NCI-H1092 treated with DMSO at 0.1 percent for 48 hours (cell line): ENCODE measurements at places on chromosomes 2 and 18.

- DNase-seq = no peak
These were observed 50.2 kb downstream of the NFATC1 start for GRCh38 chr18:79445696-79446561.

DNA sequence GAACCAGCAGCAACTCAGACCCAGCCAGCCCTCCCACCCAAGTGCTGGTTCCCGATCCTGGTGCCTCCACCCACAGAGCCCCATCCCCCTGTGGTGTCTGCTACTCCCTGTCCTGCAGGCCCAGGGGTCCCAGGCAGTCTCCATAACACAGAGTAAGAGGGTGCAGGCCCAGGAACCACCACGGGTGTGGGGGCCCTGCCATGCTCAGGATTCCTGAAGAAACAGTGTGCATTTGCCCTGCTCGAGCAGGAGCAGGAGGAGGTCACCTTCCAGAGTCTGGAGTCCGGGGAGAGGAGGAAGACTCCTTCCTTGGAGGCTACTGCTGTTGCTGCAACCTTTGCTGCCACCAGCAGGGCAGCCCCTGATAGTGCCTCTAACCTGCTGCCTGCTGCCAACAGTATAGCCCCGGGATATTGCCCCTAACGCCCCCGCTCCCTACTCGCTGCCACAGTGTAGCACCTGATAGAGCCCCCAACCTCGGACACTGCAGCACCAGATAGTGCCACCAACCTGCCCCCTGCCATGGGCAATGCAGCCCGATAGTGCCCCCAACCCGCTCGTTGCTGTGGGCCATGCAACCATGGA is 46.8 kb upstream of the ANKRD62 start:
- DNase-seq = no peak

DNA sequence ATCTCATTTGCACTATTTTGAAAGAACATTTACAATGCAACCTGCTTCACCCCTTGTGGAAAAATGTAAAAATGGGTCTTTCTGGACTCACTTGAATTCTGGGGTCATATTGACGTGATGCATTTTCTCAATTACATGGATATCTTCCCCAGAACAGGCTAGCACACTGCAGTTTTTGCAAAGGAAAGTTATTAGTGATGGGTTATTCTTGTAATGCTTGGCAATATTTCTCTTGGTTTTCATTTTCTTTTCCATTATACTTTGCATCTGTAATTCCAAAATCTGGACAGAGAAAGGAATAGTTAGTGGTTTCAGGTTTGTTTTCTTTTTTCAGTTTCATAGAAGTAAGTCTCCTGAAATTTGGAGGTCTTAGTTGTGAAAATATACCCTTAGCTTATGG is 24.8 kb upstream of the FAP start:
- DNase-seq = no peak

- DNase-seq = no peak
These were observed 65.8 kb upstream of the ATL2 start for GRCh38 chr2:38442643-38443541.

- DNase-seq = no peak
These were observed 40.7 kb upstream of the CABLES1 start for GRCh38 chr18:23094411-23095190.

GRCh38 chr18:58552057-58552461 is 76.8 kb downstream of the ALPK2 start:
- DNase-seq = no peak

DNA sequence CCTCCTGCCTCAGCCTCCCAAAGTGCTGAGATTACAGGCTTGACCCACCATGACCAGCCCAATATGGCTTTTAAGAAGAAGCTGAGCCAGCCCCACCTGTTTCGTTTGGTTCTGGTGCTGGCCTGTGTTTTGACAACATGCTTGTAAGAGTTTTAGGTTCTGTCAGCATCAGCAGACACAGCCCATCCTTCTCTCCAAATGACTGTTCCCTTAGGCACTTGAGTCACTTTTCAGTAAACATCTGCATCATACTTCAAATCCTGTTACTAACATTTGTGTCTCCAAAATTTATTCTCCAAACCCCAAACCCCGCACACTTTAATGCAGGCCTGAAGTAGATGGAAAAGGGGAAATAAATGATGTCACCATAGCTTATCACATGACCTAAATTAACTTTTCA is 1118.5 kb downstream of the TSN start:
- no peak for DNase-seq

- no peak for DNase-seq
These were observed 76.9 kb downstream of the ACTR3 start for GRCh38 chr2:113966832-113967231.

DNA sequence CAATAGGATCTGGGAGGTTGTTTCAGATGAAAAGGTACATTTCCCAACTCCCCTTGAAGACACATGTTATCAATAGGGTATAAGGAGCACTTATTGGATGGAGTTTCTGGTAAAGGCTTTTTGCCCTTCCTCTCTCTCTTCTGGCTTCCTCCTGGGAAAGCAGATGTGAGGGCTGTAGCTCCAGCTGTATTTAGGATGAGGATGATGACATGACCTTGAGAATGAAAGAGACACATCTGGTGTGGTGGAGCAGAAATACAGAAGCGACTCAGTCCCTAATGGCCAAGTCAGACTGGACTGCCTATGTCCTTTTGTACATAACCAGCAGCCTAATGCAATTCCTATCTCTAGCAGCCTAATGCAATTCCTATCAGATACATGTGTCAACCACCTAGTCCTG is 100.9 kb upstream of the NXPH2 start:
- DNase-seq = no peak

- peak; percentile 57 for DNase-seq
These were observed 20.0 kb downstream of the TEX44 start for GRCh38 chr2:231612456-231613330.

GRCh38 chr2:223524066-223524465 is 78.1 kb downstream of the SCG2 start:
- DNase-seq = no peak

DNA sequence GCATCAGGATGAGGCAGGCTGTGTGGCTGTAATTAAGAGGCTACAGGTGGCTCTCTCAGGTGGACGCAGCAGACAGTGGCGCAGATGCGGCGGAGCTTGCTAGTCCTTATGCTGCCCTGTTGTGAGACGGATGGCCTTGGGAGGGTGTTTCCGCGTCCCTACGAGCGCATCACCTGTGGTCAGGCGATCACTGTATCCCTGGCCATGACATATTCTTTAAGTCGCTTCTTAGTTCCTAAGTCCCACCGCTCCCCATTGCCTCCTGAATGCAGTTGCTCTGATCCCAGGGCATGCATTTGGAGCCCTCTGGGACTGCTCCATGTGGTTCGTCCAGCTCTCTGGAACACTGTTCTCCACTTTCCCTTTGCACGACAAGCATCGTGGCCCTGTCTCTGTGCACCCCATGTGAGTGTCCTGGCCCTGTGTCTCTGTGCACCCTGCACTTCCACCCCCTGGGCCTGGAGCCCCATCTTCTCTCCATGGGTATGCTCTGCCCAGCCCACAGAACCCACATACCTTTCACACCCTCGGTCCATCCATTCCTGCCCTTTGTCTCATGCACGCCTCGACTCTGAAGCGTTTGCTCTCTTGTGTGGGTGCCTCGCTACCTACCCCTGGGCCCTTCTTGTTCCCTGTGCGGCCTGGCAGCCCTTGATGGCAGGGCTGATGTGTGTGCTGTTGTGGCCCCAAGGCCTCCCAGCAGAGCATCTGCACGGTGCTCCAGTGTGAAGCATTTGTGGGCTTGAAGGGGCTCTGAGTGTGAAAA is 74.4 kb downstream of the SH3RF3 start:
- DNase-seq = no peak

GRCh38 chr2:120520929-120521912 is 175.3 kb downstream of the INHBB start:
- peak; percentile 31 for DNase-seq

DNA sequence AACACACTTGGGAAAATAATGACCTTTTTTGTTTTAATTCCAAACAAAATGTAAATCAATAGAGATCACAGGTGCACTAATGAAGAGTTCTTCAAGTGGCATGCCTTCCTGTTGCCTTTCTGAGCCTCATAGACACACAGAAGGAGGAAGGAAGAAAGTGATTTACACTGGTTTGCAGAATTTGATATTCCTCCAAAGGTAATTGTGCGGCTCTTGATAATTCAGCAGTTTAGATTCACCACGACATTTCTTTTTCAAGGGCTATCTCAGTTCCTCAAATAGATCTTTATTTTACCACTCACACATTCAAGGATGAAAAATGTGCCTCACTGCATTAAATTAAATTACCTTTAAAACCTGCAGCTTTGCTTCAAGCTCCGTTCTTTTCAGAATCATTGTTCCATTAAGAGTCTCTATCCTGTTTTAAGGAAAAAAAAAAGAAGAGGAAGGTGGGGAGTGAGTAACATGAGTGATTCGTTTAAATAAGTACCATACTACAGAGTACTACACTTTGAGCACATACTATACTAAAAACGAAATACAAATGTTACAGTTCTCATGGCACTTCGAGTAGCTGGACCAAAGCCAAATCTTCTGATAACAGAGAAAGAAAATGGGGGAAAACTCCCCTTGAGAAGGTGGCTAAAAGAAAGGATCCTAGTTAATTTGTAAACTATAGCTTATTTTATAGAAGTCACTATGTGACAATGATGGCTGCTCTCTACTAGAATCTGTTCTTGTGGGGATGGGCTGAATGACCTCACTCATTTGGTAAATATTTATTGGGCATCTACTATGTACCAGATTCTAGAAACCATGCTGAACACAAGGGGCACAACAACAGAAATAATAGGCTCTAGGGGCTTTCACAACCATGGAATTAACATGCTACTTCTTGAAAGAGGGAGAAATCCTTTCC is 16.6 kb downstream of the CYTIP start:
- no peak for DNase-seq

- peak; percentile 88 for DNase-seq
These were observed 621 bp upstream of the IMP4 start for GRCh38 chr2:130342020-130342532.

DNA sequence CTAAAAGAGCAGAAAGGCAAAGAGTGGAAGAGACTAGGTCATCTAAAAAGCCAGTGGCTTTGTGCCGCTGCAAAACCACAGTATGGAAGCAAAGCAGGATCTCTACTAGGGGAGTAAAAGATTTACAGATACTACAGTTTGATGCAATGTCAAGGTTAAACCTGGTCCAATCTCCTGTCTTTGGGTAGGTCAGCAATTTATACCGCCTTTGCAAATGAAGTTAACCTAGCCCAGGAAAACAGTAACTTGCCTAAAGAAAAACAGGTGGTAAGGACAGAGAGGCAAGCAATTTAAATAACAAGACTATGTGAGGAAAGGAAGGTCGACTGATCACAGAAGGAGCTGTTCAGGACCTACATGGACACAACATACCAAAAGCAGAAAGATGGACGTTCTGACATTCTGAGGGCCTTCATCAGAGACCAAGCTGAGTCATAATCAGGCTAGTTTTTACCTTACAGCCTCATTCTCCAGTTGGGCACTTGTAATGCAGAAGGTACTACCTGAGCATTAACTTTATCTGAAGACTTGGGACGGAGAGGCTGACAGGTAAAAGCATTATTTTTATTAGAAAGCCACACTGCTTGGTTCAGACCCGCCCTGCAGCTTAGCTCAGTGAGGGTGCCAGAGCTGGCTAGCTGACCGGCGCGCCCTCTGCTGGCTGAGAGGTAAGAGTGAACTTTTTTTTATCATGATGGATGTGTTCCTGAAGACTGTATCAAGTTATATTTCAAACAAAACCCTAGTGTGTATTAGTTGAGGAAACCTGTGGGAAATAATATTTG is 15.9 kb downstream of the CDKL4 start:
- peak; percentile 39 for DNase-seq

DNA sequence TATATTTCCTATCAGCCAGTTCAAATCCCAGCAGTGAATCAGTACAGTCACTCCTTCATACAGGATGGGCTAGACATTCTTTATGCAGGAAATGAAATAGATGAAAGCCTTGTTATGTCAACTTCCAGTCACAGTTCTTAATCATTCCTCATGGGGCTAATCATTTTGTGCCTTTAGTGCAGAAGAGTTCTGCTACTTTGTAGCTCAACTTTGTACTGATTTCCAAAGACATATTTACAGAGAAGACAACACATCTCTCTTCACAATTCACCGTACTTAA is 593.9 kb upstream of the NETO1 start:
- no peak for DNase-seq

- no peak for DNase-seq
These were observed 42.8 kb downstream of the TRAPPC12 start for GRCh38 chr2:3422161-3422779.

- DNase-seq = no peak
These were observed 376.4 kb upstream of the ZEB2 start for GRCh38 chr2:144896341-144896740.

DNA sequence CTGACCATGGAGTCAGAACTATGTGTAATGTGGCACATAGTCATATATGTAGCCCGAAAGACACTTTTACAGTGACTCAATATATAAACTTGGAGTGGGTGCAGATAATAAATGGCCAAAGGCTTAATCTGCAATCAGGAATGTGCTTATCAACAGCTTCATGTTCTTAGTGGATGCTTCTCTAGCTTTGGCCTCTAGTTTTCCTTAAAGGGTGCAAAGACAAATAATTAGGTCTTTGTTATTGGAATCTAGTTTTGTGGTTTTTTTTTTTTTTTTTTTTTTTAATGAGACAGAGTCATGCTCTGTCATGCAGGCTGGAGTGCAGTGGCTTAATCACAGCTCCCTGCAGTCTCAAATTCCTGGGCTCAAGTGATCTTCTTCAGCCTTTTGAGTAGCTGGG is 625.6 kb downstream of the EPHA4 start:
- DNase-seq = no peak

GRCh38 chr18:65767406-65767805 is 16.6 kb downstream of the CDH7 start:
- no peak for DNase-seq

GRCh38 chr2:187213798-187214197 is 234.3 kb downstream of the CALCRL start:
- DNase-seq = no peak

DNA sequence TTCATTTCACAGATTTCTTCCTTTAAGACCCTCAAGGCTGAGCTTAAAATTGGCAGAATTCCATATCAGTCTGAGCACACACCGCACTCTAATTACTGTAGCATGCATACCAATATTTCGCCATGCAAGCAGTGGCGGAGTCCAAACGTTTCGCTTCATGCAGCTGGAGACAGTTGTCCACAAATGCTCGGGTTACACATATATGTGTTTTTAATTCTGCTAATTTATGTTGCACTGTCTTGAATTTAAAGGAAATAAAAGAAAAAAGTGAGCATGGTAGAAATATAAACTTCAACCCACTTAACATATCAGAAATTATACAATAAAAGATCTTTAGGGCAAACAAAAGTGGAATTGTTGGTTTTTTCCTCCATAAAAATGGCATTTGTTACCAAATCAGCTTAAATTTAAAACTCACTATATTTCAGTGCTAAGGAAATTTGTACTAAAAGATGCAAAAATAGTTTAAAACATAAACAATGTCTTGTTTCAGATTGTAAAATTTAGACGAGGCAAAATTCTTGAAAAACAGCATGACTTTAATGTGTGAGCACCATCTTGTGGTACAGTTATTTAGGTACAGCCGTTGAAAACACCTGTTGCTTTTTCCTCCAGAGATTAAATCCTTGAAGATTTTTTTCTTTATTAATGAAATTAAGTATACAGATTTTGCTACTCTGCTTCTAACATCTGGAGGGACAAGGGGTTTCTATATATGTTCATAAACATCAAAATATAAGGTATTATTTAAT is 24.1 kb upstream of the KANSL1L start:
- DNase-seq = peak; percentile 59
